ENCODE measurements at places on chromosomes 12 and 14.

- no peak for DNase-seq
Observed at GRCh38 chr12:65640489-65640901, 183.8 kb upstream of the HMGA2 start.

- DNase-seq = no peak
Observed at GRCh38 chr14:90549794-90550641, 153.2 kb downstream of the CALM1 start.

DNA sequence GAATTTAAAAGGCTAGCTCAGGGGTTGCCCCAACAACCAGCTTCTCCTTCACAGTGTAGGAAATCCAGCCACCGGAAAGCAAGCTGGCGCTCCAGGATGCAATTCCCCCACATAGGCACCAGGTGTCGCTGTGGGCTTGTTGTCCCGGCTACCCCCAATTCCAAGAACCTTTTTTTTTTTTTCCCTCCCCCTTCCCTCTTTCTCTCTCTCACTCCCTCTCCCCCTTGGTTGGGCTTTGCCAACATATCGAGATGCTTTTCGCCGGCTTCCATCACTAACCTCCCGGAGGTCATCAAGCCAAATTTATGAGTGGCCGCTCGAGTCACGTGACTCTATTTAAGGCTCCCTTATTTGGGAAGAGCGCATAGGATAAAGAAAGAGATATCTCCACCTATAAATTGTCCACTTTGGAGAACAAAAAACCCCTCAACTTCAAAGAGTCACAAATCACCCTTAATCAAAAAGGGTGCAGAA, at the start of gene HOXC5:
Gene HOXC5, plus strand, starts transcription at position 424 of the 474 bp plus-strand sequence. CDS start 73 bp downstream, outside the sequence.
- peak; percentile 86 for DNase-seq

DNA sequence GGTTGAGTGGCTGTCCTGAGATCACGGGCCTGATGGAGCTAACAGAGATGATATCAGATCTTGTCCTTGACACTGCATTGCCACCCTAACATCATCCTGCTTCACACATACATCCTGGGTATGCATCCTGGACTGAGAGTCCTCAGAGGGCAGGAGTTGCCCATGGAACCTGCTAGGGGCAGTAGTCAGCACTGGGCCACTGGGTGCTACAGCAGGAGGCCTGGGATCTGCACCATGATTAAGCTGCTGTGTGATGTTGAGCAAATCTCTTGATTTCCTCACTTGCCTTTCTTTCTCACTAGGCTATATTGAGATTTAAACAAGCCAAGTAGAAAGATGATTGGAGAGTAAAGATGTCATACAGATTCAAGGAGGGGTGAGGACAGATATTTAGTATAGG, 22.1 kb upstream of the EIF4B start:
- no peak for DNase-seq

DNA sequence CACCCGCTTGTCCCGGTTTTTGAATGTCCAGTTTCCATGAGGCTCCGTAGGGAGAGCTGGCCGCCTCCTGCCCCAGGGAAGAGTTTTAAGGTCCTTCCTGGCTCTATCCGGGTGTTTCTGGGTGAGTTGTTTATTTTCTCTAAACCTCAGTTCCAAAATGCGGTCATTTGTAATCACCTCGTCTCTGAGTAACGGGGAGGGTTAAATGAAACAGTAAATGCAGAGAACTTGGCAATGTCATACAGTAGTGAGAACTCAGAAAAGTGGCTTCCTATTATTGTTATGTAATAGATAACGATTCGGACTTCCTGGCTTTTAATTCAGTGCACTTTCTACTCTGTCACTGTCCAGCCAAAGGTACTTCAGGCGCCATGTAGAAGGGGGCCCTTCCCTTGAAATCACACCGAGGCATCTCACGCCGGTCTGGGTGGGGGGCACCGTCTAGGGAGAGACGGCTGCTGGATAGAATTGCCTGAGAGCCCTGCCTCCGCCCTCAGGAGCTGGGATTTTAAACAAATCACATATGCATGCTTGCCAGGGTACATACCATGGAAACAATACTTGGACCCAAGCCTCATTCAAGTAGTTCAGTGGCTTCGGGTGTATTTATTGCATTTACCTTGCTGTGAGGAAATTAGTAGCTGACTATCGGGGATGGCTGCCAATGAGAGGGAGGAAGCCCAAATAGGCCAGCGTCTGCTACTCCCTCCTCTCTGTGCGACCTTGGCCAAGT, 26.4 kb downstream of the NOS1 start:
- no peak for DNase-seq

DNA sequence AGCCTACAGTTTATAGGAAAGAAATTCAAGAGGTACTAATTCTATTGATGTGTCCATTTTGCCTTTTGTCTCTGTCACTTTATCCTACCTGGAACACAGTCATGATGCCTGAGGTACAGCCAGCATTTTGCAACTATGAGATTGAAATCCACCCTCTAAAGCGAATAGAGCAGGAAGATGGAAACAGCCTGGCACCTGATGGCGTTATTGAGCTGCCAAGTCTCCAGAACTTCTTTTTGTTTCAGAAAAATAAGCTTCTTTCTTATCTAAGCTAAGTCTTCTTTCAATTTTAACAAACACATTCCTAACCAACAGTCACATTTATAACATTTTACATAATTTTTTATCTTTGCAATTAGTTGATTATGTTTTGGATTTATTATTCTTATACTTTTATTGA, 182.1 kb downstream of the PAWR start:
- no peak for DNase-seq

- DNase-seq = no peak
Observed at GRCh38 chr12:25433024-25433423, 120.1 kb downstream of the LMNTD1 start.

- no peak for DNase-seq
Observed at GRCh38 chr12:26095186-26095585, 29.7 kb downstream of the BHLHE41 start.

DNA sequence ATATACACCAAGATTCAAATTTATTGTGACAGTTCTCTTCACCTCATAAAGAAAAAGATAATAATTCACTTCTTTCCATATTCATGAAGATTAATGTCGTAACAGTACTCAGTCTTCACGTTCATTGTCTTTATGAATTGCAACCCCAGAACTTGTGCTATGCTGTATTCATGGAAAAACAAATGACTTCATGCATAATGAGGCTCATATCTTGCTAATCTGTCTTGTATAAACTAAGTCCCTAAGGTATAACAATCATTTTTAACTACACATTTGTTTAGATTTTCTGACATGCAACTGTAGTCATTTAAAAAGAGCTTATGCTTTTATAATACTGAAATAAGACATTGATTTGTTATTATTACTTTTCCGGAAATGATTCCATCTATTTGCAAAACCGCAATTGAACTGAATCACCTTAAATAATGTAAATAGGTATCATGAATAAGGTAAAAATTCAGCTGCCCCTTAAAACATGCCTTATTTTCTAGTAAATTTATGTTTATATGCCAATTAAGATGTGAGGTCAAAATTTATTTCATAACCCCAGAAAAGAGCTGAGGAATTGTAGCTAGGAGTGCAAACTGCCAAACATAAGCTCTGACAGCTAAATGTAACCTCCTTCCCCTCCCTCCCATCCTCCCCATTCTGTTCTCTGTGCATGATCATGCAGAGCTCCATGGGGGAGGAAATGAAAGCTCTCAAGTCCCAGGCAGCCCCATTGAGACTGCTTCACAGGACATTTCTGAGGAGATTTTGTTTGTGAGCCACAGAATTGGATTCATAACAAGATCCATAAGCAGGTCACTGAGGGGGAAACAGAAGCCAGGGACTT, 301.6 kb downstream of the ATP23 start:
- no peak for DNase-seq

GRCh38 chr14:70052990-70053389, 135.8 kb downstream of the SLC8A3 start:
- DNase-seq = peak; percentile 61
